ENCODE measurements at places on chromosomes 13 and 19.

DNA sequence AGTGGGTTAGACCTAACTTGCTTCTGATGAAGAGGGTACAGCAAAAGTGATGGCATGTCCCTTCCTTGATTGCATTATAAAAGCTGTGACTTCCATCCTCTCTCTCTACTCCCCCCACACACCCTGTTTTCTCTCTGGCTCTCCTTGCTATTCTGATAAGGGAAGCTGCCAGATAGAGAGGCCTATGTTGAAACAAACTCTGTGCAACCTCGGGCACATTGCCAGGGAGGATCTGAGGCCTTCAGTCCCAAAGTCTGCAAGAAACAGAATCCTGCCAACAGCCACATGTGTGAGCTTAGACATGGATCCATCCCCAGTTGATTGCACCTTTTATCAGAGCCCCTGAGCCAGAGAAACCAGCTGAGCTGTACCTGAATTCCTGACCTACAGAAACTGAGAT, 44.8 kb upstream of the ARGLU1 start:
- no peak for DNase-seq

DNA sequence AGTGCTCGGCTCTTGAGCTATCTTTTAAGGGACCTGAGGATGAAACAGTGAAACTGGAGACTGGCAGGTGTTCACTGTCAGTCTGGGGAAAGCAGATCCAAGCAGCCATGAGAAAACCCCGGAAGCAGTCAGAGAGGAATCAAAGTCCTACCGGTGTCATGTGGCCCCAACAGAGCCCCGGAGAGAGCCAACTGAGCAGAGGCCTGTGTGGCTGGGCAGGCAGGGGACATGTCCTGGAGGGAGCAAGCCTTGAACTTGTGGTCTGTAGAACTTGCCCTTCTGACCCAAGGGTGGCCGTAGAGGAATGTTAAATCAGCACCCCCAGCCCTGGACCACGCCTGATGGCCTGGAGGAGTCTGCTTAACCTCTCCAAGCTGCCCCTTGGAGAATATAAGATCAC, 113.7 kb upstream of the ZNF507 start:
- DNase-seq = no peak

- DNase-seq = no peak
Measured at GRCh38 chr13:47723898-47724297, 277.2 kb downstream of the SUCLA2 start.

DNA sequence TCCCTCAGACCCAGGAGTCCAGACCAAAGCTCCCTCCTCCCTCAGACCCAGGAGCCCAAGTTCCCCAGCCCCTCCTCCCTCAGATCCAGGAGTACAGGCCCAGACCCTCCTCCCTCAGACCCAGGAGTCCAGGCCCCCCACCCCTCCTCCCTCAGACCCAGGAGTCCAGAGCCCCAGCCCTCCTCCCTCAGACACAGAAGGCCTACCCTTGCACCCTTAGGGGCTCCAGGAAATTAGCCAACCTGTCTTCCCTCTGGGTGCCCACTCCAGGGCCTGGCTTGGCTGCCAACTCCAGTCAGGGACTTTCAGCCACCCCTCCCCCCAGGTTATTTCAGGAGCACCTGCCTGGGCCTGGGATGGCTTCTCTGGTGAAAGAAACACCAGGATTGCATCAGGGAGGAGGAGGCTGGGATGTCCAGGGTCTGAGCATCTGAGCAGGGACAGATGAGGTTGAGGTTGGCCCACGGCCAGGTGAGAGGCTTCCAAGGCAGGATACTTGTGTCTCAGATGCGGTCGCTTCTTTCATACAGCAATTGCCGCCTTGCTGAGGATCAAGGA, at the start of gene FGF21:
TSS of gene FGF21 (plus strand) at position 441 of the 558 bp plus-strand sequence. CDS start 713 bp downstream, outside the sequence.
- no peak for DNase-seq

- no peak for DNase-seq
Measured at GRCh38 chr19:35178701-35179100, 24.2 kb downstream of the FXYD5 start.

- DNase-seq = no peak
Measured at GRCh38 chr13:52931131-52931530, 82.7 kb upstream of the PCDH8 start.

- DNase-seq = no peak
Measured at GRCh38 chr19:3336680-3337523, 29.5 kb upstream of the NFIC start.

- DNase-seq = no peak
Measured at GRCh38 chr13:41590643-41591042, 133.3 kb downstream of the RGCC start.

DNA sequence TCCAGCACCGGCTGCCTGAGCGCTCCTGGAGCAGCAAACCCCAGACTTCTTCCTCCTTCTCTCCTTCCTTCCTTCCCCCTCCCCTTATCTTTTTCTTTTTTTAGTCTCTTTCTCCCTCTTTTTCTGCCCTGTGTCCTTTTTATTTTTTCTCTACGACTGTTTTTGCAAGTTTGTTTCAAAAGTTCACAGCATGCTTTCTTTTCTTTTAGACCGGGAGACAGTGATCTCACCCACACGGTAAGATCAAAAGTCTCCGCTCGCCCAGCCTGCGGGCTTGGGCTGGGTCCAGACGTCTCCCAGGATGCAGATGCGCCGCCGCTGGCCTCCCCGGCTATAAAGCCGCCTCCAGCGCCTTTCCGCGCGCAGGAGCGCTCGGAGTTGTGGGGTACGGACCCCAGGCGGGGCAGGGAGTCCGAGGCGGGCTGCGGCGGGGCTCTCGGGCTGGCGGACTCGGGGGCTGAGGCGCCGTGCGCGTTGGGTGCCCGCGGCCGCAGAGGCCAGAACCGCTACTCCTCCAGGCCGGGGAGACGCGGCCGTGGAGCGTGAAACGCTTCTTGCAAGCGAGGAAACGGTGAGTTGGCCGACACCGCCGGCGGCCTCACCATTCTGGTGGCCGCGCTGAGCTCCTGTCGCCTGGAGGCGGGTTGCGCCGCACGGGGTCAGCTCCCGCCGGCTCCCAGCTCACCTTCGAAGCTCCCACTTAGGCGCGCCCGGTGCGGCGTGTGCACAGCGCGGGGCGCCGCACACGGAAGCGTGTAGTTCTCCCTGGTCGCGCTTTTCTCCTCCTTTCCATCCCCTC, 2.0 kb upstream of the TSHZ3 start:
- no peak for DNase-seq

GRCh38 chr13:58500938-58501337, 869.4 kb downstream of the PCDH17 start:
- no peak for DNase-seq

- no peak for DNase-seq
Measured at GRCh38 chr19:19816679-19817078, 4.9 kb downstream of the ZNF506 start.

GRCh38 chr13:67161176-67161575, 69.0 kb downstream of the PCDH9 start:
- DNase-seq = no peak

DNA sequence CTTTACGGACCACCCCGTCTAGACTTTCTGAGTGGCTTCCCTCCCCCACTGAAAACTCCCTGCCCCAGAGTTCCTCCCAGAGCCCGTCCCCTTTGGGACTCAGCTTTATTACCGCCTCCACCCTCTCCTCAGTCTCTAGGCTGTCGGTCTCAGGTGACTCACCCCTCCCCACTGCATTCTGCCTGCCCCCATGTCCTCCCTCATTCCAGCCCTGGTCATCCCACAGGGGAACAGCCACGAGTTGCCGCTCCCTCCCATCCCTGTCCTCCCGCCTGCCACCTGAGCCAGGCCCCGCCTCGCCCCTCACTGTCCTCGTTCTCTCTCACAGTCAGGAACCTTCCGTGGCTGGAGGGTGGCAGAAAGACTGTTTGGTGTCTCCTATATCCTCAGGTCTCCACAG, 57.3 kb downstream of the SMARCA4 start:
- DNase-seq = no peak

GRCh38 chr19:1261538-1261797, 7.7 kb upstream of the CIRBP start:
- DNase-seq = no peak

DNA sequence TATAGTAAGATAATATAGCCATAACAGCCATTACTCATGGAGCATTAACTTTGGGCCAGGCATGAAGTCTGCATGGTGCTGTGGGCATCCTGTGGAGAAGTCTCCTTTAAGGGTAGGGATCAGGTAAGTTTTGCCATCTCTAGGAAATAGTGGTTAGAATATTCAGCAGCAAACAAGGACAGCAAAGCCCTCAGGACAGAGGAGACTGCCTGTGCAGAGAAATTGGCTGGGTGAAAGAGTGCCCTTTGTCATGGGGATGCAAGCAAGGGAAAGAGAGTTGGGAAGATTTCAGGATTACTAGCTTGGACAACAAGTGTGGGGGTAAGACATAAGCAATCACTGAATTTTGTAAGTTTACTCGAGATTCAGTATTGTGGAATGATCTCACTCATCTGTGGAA, 15.7 kb upstream of the OBI1 start:
- DNase-seq = no peak

DNA sequence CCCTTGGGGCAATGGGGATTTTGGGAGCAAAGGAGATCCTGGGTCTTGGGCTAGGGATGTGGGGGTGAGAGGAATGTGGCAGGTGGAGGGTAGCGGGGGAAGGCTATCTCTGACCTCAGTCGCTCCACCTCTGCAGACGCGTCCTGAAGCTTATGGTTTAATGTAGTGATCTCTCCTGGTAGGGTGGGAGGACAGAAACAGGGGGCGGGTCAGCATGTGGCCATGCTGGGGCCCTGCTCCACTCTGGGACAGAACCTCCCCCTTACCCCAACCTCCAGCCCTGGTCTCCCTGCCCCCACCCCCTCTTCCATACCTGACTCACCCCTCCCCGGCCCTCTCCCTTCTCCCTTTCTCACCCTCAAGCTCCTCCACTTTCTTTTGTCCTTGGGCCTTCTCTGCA, 1.4 kb downstream of the BST2 start:
- DNase-seq = no peak

All from NCI-H2227 treated with DMSO at 0.1 percent for 48 hours (cell line).